ENCODE measurements at places on chromosomes 5 and 9.
A peak's percentile ranks its signal among the peaks of the same experiment; 100 is the strongest.

DNA sequence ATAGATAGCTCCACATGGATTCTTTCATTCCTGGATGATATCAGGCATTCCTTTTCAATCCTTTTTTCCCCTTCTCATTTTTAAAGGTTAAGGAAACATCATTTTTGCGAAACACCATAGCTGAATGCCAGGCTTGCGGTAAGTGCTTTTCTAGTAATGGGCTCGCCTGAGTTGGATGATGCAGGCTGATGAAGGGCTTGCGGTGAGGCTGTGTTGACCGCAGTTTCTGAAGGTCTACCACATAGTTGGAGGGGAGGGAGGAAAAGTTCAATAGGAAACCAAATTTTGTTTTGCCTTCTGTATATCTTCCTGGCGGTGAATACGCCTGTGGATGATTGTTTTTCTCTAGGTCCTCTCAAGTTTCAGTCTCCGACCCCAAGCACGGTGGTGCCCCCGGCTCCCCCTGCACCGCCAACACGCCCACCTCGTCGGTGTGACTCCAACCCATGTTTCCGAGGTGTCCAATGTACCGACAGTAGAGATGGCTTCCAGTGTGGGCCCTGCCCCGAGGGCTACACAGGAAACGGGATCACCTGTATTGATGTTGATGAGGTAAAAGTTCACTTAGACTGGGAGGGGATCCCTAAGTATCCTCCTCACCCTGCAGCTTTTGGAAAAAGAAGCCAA is 24.3 kb downstream of the THBS4 start:
- no peak for DNase-seq

- no peak for DNase-seq
Measured at GRCh38 chr5:8316608-8317280, 447.8 kb downstream of the MTRR start.

- DNase-seq = no peak
Measured at GRCh38 chr5:170581211-170581610, 77.4 kb downstream of the KCNIP1 start.

DNA sequence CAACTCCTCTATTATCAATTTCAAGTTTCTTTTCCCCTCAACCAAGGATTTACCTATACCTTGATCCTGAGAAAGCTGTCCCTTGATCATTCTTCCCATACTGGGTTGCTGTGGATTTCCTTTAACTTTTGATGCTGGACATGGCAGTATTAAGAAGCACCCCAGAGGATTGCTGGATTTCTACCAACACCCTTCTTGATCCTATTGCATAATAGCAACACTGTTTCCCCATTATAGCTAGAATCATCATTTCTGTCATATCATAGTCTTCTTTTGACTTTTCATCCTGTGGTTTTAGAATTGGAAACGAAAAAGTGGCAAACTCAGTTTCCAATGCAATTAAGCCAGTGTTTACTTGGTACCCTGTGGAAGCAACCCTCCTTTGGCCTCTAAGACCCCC is 154.9 kb downstream of the ARRDC3 start:
- no peak for DNase-seq

DNA sequence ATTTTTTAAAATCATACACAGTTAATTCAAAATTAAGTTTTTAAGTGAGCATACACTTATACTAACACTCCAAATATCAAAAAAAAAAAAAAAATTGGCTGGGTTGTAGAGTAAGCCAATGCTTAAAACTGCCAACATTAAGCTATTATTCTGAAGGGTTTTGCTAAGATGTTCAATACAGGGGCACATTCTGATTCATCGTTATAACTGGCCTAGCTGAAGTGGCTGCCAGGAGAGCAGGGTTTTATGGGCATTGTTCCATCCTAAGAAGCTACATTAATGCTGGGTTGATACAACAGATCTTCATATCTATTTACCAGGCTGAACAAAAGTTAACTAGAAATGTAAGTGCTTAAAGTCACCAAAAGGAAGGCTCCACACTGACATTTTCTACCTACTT is 13.4 kb downstream of the ELAVL2 start:
- no peak for DNase-seq

GRCh38 chr5:157948738-157949410 is 89.9 kb upstream of the CLINT1 start:
- peak; percentile 71 for DNase-seq

DNA sequence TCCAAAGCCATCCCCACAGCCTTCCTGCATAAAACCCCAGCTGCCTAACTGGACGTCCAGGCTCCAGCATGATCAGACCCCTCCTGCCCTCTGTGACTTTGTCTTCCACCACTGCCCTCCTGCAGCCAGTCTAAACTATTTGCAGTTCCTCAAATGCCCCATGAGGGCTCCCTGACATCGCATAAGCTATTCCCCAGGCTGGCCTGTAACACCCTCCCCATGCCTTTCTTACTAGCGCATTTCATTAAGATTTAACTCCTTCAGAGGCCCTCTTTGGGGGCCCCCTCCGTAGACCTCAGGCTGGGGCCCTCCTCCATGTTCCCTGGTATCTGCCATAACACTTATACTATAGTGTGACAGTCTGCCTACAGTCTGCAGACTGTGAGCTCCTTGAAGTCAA is 15.5 kb upstream of the SMIM23 start:
- no peak for DNase-seq

DNA sequence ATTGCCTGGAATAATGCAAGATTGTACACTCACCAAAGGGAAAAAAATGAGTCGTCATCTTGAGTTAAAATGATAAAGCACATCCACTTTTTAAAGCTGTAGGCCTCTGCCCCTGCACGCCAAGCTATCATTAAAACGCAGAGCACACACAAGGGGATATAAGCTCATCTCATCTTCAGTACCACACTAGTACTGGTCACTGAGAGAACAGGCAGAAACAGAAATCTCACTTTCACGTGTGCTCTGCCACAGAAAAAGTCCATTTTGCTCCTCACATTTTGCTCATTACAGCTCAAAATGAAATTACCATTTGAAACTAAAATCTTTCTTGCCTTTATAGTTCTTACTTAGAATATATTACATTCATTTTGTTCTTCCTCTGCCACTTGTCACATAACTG is 99.2 kb upstream of the SLC30A5 start:
- DNase-seq = no peak

GRCh38 chr5:99179206-99179605 is 250.4 kb upstream of the CHD1 start:
- no peak for DNase-seq

- DNase-seq = no peak
Measured at GRCh38 chr9:131337131-131337848, 47.8 kb downstream of the PLPP7 start.

DNA sequence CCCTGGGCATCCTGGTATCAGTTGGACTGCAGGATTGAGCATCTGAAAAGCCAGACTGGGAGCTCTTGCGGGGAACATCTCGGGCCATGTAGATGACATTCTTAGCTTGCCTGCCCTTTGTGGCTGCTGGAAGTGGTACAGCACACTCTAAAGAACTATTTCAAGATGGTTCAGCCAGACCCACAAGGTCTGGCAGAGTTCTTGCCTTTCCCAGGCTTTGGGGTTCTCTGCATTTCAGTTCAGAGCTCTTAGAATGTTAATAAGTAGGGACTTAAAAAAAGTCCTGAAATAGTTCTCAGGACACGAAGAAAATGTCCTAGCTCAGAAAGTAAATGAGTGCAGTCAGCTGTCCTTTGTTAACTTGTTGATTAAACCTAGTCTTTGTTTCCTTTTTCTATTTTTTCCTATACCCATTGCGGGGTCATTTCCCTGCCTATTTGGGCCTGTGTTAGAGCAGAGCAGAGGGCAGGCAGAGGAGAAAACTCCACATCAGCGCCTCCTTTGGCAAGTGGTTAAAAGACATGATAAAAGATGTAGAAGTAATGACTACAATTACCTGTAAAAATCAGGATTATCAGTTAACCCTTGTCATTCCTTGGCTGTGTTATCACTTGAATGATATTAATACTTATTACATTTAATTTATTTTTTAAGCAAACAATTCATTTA is 291.5 kb downstream of the ZSWIM6 start:
- no peak for DNase-seq

GRCh38 chr9:123318202-123318601 is 37.8 kb upstream of the CRB2 start:
- no peak for DNase-seq
